ENCODE measurements at places on chromosomes 6 and 20.

GRCh38 chr6:119454714-119455113 is 105.2 kb upstream of the MAN1A1 start:
- DNase-seq: no peak

DNA sequence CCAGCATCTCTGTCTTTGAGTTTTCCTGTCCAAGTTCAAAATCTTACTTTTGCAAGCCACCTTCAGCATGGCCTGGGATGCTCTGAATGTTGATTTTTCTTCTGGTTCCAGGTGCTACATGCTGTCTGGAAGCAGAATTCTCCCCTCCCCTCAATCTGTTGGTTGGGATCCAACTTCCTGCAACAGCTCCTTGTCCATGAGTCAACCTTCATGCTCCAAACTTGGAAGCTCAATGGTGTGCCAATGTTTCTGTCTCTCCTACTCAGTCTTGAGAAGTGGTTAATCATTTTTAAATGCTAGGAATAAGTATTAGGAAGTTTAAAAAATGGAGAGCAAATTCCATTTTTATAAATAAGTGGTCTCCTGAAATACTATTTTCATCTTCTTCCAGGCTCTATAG is 33.2 kb upstream of the PLEKHG1 start:
- no peak for DNase-seq

DNA sequence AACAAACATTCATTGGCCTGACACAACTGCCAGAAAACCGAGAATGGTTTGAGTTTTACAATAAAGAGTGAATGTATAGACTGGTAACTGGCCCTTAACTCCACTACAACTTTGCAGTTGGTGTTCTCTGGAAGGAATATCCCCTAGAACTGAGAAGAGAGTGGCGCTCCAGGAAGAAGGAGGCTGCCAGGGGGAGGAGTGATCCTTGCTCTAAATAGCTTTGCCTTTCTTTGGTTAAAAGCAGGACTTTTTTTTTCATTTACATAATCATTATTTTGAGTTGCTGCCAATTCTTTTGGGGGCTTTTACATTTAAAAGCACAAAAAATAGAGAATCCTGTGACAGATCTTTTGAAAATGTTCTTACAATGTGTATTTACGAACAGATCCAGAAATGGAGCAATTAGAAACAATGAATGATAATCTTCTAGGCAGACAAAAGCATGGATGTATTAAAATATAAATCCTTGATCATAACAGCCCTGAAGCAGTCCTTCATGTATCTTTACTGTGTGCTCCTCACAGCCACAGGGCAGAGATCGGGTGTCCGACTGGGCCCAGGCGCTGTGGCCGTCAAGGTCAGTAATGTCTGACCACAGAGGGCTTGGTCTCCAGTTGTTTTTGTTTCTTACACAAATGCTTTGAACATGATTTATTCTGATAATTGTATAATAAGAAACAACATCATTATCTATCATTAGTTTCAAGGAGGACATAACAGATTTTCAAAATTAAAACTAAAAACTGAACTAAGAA is 612.2 kb downstream of the HDGFL1 start:
- DNase-seq: no peak

- DNase-seq: no peak
These were observed 5.4 kb downstream of the GLP1R start for GRCh38 chr6:39053854-39054576.

DNA sequence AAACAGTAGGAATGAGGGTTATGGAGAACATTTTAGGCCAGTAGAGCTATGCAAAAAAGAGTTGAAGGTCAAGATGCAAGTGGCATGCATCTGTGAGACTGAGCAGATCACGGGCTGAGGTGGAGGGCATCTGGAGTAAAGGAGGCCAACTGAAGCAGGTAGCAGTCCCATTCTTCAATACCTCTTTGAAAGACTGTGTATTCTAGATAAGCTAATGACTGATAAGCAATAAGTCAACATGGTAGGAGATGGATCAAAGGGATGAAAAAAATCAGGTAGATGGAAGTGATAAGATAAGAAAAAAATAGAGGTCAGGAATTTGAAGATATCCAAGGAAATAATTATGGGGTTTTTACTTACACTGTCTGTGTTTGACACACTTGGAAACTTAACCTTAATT is 55.6 kb downstream of the ARMC2 start:
- no peak for DNase-seq

- no peak for DNase-seq
These were observed at the start of gene VIP for GRCh38 chr6:152750694-152751093. VIP (plus strand) TSS chr6:152750797; CDS start chr6:152752178, 1,381 bp downstream.

- no peak for DNase-seq
These were observed 19.1 kb upstream of the IRF4 start for GRCh38 chr6:372336-372911.

- DNase-seq: no peak
These were observed 433.7 kb upstream of the MANEA start for GRCh38 chr6:95143408-95144180.

GRCh38 chr6:516213-516612 is 124.7 kb downstream of the IRF4 start:
- no peak for DNase-seq

DNA sequence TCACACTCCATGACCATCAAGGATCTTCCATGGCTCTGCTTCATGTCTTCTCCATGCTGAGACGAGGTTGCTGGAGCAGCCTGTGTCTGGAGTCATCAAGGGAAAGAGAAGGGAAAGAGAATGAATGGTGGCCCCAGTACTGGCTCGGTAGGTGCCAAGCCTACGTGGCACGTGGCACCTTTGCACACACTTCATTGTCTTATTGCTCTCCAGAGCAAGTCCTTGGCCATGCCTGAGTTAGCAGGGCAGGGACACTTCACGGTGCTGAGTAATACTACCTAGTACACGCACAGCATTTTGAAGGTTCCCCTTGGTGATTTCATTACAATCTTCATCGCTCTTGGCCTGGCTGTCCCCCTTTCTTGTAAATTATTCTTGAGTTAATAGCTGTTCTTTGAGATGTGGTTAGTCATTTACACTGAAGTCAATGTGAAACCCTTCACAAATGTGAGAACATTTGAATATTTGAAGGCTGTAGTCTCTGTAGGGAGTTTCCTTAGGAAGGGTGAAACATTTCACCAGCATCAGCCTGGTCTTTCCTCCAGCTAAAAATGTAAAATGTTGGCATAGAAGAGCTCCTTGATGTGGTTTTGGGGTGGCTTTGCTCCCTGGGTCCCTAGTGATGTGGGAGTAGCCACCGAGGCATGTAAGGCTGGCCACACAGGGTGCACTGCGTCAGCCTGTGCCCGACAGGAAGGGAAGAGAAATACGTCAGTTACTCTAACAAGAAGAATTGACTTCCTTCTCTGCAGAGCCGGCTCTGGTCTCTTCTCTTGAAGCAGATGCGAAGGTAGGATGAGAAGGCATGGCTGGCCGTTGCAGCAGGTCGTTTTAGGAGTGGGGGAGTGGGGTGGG is at the start of gene SYTL3:
SYTL3 (plus strand) TSS at position 766 of the 855 bp plus-strand sequence. CDS start 13,215 bp downstream, outside the sequence.
- peak; percentile 48 for DNase-seq

DNA sequence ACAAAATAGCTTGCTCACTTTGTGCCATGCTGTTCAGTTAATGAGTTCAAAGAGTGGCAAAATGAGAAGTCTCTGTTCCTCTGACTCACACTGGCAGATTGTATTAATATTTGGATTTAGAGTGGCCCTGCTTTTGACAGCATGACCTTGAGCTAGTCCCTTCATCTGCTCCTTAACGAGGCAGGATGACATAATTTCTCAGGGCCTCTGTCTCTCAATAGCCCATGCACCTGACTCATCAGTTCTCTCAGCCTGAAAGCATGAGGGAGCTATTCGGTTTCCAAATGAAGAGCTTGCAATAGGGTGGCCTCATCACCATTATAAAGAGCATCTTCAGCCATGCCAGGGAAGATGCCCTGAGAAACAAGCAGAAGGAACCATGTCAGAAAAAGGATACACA is 38.2 kb downstream of the CAP2 start:
- DNase-seq: no peak

- no peak for DNase-seq
These were observed 30.9 kb downstream of the MKKS start for GRCh38 chr20:10402938-10403608.

DNA sequence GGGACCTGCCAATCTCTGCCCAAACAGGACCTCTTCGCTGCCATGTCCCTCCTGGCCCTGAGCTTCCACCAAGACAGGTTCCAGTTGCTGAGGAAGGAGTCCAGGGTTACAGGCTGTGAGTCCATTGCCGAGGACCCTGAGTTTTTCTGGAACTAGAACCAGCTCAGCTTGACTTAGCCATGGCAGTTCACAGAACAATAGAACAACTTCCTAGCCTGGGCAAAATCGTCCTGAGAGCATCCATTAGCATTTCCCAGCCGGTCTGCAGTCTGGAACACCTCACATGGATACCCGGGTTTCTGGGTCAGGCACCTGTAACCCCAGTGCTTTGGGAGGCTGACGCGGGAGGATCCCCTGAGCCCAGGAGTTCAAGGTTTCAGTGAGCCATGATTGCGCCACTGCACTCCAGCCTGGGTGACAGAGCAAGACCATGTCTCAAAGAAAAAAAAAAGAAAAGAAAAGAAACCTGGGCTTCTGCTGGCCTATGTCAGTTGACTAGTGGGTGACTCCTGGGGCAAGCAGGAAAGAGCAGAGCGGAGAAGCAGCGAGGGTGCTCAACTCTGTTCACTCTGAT is 90.3 kb downstream of the TCP11 start:
- no peak for DNase-seq

DNA sequence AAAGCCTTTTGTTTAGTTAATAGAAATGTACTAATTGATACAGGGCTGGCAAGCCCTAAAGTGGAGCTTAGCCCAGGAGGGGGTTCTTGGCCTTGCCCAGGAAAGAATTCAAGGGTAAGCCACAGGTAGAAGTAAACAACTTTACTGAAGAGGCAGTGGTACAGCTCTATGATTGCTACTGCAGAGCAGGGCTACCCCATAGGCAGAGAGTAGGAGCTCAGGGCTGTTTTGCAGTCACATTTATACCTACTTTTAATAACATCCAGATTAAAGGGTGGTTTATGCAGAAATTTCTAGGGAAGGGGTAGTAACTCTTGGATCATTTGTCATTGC is 680.4 kb upstream of the GJE1 start:
- DNase-seq: no peak

GRCh38 chr6:89887452-89888137 is 6.7 kb upstream of the GJA10 start:
- DNase-seq: no peak

DNA sequence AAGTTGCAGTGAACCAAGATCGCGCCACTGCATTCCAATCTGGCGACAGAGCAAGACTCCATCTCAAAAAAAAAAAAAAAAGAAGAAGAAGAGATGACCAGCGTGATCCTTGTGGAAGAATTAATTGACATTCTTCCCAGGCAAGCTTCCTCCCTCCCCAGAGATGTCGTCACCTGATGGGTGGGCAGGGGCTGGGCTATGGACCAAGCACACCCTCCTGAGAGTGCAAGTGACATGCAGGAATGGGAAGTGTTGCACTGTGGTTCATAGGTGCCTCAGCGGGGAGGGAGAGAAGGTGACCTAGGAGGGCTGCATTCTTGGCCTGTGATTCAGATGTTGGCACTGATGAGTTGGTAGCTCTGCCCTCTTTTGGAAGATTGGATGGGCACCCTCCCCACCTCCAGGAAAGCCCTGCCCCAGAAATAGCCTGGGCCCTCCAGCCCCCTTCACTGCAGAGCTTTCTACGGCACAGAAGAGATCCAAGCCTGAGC is 37.8 kb downstream of the TAF8 start:
- no peak for DNase-seq

DNA sequence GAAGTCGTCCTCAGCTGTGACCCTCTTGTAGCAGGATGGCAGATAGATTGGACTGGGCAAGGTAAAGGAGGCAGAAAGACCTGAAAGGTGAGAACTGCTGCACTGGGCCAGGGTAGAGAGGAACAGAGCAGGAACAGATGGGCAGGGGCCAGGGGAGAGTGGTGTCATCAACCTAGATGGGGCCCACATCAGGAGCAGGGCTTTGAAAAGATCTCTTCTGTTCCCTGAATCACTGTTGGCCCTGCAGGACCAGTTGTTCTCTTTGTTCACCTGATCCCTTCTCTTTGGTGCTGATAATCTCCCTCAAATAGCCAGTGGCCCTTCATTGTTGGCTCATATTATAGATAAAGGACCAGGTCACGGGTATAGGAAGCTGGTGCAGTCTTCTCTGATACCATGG is 59.9 kb downstream of the DTD1 start:
- no peak for DNase-seq

DNA sequence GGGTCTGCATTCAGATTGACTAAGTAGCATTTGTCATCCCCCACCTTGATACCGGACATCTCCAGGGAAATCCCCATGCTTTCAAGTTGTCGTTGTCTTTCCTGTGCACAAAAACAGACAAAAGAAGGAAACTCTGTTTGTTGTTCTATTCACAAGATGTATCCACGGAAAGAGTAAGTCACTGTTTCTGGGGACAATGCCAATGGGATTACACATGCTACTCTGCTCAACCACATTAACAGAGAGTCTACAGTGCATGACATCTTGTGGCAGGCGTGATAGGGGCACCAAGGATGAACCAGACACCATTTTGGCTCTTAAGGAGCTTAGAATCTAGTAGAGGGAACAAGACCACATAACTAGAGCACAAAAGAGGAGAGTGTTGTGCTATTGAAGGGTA is 124.4 kb upstream of the NUP153 start:
- DNase-seq: no peak

- DNase-seq: no peak
These were observed 5.4 kb upstream of the POU3F2 start for GRCh38 chr6:98828941-98829411.

GRCh38 chr6:144378437-144378836 is 93.3 kb downstream of the UTRN start:
- DNase-seq: no peak

DNA sequence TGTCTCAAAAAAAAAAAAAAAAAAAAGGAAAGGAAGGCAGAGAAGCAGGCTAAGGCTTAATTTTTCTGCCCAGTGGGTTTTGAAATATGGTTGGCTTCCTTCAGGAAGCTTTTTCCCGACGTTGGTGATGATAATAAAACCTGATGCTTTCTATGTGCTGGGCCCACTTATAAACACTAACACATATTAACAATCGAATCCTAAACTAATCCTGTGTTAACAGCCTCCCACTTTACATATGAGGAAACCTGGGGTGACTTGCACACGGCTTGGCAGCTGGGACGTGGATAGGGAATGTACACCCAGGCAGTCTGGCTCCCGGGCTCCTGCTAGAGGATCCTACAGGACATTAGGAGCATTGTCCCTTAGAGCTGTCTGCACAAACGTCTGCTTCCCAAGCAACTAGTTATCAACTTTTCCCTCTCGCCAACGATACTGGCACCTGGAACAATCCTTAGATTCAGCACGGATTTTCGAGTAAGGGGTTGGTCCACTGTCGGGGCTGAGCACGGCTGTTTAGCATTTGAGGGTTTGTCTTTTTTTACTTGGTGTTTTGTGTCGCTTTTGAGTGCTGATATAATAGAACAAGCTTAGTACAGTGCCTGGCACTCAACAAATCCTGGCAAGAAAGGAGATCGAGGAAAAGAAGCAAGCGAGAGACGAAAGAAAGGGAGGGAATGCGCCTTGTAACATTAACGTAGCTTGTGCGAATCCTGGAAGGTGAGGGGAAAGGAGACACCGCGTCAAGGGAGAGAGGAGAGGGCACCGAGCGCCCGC is 622 bp upstream of the KIZ start:
- no peak for DNase-seq

DNA sequence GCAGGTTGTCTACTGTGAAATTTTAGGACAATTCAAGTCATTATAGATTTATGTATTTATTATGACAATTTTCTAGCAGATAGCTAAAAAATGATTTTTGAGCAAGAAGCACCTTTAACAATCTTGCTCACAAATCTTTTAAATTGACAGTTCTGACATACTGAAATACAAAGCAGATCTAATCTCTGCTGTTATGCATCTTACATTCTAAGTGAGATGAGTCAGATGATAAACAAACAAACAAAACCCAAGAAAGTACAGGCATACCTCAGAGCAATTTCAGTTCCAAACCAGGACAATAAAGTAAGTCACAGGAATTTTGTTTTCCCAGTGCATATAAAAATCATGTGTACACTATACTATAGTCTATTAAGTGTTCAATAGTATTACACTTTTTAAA is 430.7 kb upstream of the PTCHD4 start:
- no peak for DNase-seq
